GM19239 (cell line): ENCODE measurements at places on chromosomes 4 and X.

GRCh38 chr4:173121076-173121561 is 47.5 kb upstream of the GALNT7 start:
- peak; percentile 44 for DNase-seq

GRCh38 chr4:15149234-15149838 is 147.1 kb downstream of the CPEB2 start:
- DNase-seq: no peak

DNA sequence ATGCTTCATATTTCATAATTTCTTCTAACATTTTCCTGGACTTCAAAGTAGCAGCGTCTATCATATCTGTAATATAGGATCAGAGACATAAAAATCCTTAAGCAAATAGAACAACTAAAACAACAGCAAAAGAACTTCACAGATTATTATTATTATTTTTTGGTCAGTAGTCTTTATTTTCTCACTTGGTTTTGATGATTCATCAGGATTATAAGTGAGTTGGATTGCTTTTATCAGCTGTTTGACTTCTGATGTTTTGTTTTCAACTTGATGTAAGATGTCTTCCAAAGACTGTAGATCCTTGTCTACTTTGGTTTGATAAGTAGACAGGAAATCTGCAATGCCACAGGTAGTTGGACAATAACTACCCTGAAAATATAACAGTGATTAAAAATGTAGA is 623 bp downstream of the FGG start:
- no peak for DNase-seq

DNA sequence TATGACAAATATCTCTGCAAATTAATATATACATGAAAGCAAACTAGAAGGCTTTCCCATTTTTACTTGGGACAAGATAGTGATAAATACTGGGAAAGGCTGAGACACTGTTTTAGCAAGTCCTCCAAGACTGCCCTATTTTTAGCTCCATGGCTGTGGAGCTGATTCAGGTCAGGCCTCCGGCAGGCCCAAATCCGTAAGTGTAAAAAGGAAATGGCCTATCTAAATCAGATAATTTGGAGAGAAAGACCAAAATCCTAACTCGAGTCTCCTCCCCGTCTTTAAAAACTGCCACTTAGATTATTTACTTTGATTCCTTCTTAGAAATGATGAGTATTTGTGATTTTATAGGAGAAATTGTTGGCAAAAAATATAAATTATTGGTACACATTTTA is 2.9 kb downstream of the OTUD4 start:
- no peak for DNase-seq

DNA sequence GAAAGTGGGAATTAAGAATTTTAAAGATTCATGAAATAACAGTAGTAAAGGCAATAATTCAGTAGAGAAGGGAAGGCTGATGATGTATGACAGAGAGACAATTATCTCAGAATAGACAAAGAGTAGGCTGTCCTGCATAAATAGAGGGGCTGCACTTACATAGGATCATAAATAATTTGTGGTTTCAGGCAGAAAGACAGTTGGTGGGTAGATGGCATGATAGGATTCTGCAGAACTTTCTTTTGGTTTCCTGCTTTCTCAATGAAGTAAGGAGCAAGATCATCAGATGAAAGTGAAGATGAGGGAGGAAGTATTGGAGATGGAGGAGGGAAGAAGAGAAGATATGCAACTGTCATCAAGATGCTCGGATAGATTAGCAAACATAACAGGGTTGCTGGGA is 604.9 kb upstream of the ZFP42 start:
- no peak for DNase-seq

GRCh38 chr4:56681853-56682525 is 893 bp upstream of the HOPX start:
- no peak for DNase-seq

DNA sequence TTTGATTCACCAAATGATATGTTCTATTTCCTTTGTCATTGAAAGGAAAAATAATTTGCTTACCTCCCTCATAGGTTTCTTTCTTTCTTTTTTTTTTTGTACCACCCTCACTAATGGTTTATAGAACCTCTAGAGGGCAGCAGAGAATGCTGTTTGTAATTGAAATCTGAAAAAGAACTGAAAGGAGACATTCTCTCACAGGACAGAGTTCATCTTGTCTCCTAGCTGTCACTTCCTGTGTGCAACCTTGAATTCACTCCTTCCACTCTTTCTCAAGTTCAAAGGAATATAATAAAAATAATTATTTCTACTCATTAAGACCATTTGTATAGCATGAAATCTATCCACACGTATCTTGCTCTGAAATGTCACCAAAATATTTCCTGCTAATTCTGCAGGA is 51.0 kb downstream of the GUCY1B1 start:
- peak; percentile 28 for DNase-seq

DNA sequence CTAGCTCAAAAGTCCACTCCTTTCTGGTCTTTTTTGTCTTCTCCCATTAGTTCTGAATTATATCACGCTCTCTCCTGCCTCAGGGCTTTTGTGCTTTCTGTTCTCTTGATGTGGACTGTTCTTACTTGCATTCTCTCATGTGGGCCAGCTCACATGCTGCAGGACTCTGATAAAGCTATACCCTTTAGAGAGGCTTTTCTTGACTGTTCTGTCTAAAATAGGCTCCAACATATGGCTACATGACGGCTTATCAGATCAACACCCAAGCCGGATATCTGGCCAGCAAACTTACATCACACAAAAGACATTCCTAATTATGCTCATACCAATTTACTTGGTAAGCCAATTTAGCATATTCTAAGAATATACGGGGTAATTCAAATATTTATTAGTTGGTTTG is 1494.5 kb downstream of the TECRL start:
- no peak for DNase-seq

- no peak for DNase-seq
Observed at GRCh38 chrX:1909419-1910206, 294.8 kb downstream of the ASMT start.

DNA sequence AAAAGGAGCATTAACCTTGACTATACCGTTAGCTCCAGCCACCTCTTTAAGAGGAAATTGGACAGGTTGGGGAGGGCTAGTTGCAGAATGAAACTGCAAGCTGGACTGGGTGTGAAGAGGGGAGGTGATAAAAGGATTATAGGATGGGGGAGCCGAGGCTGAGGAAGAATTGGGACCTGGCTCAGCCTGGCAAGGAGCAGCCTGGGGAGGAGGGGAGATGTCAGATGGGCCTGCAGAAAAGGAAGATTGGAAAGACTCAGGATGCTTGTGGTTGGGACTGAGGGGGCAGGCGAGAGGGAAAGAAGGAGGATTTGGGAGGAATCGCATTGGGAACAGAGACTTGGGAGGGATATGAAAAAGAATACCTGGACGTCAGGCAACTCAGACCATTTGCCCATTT is 351.7 kb downstream of the PPP3CA start:
- no peak for DNase-seq

DNA sequence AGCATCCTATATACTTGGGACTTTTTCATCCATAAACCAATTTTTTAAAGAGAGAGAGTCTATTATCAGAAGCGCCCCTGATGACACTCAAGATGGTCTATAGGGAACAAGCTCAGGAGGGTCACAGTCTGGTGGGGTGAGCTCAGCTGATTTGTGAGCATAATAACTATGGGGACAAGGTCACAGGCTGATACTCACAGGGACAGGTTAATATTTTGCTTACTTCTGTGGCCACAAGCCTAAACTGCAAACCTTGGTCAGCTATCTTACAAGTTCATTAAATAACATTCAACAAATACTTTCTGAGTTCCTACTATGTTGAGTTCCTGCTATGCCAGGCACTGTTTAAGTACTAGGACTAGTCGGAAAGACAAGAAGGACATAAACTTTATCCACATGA is 10.2 kb upstream of the CCDC149 start:
- no peak for DNase-seq

- DNase-seq: peak; percentile 60
Observed at GRCh38 chr4:56909086-56909894, 1.6 kb downstream of the REST start.

GRCh38 chr4:97911236-97911906 is 231.9 kb downstream of the STPG2 start:
- DNase-seq: no peak

DNA sequence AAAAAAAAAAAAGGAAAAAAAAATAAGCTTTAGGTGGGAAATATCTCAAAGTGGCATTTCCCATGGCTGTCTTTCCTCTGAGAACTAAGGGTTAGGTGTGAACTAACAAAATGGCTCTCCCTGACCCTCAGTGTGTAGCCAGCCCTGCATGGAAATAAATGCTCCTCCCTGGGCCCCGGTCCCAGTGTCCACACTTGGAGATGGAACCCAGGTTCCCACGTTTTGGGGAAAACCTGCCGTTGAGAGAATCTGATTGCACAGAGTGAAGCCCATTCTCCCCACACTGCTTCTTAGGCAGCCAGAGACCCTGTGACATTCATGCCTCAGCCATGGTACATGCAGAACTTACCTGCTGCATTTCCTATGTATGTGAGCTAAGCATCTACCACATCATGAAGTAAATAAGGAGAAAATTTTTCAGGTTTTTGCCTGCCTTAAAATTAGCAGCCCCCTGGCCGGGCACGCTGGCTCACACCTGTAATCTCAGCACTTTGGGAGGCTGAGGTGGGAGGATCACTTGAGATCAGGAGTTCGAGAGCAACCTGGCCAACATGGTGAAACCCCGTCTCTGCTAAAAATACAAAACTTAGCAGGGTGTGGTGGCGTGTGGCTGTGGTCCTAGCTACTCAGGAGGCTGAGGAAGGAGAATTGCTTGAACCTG is 34.5 kb downstream of the HTT-AS start:
- no peak for DNase-seq

- no peak for DNase-seq
Observed at GRCh38 chrX:107565015-107565414, 63.3 kb upstream of the PRPS1 start.

DNA sequence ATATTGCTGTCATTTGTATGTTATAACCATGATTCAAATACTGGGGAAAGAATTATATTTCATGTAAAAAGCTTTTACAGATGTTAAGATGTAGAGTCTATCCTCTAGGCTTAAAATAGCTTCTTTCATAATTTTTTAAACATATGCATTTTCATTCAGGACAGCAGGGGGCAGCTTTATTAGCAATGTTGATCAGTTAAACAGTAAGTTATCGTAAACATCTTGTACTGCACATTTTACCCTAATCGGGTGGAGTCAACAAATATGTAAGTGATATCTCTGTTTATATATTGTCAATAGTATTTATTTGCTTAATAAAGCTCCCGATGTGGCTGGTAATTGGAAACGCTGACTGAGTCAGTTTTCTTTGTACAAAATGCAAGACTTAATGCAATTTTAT is 142.5 kb upstream of the MED14 start:
- no peak for DNase-seq

- DNase-seq: no peak
Observed at GRCh38 chr4:107800706-107801105, 24.0 kb upstream of the SGMS2 start.

- DNase-seq: no peak
Observed at GRCh38 chr4:124325690-124326089, 386.8 kb downstream of the ANKRD50 start.

DNA sequence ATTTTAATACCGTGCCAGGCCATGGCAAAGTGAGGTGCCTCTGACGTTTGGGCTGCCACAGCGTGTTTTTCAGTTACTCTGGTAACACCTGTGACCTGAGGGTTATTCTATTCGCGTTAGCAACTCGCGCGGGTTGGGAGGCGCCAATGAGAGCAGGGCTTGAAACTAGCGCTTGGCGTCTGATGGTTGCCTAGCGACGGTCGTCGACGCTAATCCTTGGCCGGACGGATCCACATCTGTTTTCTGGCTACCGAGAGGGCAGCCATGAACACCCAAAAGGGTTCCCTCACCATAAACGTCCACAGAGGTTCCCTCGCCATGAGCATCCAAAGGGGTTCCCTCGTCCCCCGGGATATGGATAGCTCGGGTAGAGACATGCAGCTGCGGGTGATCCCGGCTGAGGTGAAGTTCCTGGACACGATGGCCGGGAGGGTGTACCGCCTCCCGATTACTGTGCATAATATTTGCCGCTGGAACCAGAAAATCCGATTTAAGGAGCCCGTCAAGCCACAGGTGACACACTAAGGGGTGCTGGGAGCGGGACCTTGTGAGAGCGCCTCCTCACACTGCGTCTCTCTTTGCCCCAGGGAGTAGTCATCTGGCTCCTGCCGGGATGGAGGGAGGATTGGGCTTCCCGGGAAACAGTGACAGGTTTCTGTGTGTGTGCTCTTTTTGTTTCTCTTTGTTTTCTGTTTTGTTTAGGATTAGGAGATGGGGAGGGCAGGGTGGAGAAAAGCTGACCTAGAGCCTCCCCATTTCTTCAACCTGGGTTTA is at the start of gene CFAP47:
Gene CFAP47, plus strand, starts transcription at position 199 of the 774 bp plus-strand sequence. Its CDS starts 66 bp downstream, at position 265.
- no peak for DNase-seq

DNA sequence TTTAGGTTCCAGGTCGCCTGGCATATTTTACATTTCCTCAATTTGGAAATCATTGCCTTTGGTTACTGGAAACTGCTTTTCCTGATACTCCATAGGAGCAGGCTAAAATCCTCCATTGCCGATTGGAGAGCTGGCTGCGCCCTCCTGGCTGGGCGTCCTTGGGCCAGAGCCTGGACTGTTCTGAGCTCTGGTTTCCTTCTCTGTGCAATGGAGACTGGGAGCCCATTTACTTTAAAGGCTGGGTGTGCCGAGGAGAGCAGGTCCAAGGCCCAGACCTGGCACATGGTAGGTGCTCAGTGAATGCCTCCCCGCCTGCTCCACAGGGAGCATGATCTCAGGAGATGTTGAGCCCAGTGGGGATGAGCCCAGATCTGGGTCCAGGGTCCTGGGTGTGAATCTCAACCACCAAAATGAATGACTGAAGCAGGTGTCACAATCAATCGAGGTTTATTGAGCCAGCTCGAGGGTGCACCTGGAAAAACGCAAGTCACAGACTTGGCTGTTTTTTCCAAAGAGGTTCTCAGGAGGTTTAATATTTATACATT is 50.0 kb downstream of the EVC start:
- no peak for DNase-seq

GRCh38 chr4:151256134-151256533 is 20.8 kb upstream of the PRSS48 start:
- no peak for DNase-seq

DNA sequence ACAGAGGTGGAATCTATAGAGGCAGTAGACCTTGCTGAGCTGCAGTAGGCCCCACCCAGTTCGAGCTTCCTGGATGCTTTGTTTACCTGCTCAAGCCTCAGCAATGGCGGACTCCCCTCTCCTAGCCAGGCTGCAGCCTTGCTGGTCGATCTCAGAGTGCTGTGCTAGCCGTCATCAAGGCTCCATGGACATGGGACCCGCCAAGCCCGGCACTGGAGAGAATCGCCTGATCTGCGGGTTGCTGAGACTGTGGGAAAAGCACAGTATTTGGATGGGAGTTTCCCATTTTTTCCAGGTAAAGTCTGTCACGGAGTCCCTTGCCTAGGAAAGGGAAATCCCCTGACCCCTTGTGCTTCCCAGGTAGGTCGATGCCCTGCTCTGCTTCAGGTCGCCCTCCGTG is 124.8 kb upstream of the KLF8 start:
- no peak for DNase-seq

DNA sequence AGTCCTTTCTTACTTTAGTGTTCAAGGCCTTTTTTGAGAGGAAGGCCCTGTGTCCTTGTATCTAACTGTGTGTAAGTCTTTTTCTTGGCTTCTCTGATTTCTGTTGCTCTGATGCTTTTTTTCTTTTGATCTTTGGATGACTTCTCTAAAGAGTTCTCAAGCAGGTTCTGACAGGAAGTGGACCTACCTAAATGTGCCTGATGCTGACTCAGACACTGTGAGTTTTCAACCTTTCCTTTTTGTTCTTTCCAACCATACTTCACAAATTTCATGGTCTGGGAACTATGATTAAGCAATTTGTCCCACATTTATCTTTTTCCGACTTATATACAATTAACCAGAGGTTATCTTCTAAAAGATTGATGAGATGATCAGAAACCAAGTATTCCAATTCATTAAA is 96.5 kb downstream of the SYTL5 start:
- DNase-seq: no peak
